ENCODE measurements at places on chromosomes 7 and 10.

DNA sequence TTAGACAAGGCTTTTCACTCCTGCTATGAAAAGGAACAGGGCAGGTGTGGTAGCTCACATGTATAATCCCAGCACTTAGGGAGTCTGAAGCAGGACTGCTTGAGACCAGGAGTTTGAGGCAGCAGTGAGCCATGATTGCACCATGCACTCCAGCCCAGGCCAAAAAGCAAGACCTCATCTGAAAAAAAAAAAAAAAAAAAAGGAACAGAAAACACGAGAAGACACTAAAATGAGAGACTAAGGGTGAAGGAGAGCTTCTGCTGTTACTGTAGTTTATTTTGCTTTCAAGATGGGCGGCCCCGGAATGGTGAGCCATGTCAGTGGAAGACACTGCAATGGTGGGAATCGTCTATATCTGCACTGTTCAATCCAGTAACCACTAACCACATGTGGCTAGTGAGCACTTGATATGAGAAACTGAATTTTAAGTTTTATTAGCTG is 9.9 kb downstream of the PIP4K2A start:
- no peak for DNase-seq

- no peak for DNase-seq
Measured at GRCh38 chr7:71343892-71344291, 211.9 kb downstream of the GALNT17 start.

DNA sequence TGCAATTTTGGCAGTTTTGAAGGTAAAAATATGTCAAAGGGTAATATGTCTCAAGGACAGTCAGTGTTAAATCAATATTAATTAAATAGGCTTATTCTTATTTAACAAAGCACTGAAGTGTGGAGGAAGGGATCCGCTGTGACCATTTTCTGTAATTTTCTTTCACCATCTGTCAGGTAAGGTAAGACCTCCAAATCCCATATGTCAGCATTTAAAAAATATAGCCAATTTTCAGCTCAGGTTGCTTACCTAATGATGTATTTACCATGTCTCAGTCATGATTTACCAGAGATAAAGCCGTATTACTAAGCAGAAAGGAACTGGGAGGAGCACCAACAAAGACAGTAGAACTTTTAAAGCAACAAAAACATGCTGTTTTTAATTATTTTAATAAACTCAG is 683.9 kb downstream of the CCSER2 start:
- no peak for DNase-seq

GRCh38 chr10:114352653-114353298 is 51.5 kb downstream of the AFAP1L2 start:
- DNase-seq, result no peak

DNA sequence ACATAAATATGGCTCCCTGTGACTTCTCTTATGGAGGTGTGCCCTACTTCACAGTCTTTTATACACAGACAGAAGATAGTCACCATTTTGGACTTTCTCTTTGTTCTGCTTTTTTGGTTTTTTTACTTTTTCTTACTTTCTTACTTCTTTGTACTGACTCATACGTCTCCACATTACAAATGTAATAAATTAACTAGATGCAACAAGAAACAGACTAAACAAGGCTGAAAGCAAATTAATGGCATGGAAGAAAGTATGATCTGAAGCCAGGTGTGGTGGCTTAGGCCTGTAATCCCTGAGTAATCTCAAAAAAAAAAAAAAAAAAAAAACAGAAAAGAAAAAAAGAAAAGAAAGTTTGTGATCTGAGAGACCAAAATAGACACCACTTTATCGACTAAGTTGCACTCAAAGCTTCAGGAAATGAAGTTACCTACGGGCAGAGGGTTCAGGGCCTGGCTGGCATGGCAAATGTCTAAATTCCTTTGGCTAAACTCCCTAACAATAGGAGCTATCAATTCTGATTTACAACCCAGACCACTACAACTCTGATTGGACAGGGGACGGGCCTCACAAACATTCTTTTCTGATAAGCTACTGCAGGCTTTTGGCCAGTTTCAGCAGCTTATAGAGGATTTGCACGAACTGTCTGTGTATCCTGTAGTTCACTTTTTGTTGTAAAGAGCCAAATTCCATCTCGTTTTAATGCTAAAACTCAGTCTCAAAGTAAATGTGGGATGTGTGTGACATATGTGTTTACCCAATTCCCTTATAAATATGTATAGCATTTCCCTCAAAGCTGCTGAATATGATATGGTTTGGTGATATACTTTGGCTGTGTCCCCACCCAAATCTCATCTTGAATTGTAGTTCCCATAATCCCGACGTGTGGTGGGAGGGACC is 129.1 kb downstream of the SEPTIN14 start:
- DNase-seq, result no peak

All from activated CD4-positive, alpha-beta T cell treated with anti-CD3 and anti-CD28 coated beads, Interleukin-2, amount 50 U/mL, for 4 hours (primary cell).